ENCODE measurements at places on chromosomes 5 and 9.

- no peak for DNase-seq
Measured at GRCh38 chr5:14687023-14687665, 22.6 kb downstream of the OTULIN start.

DNA sequence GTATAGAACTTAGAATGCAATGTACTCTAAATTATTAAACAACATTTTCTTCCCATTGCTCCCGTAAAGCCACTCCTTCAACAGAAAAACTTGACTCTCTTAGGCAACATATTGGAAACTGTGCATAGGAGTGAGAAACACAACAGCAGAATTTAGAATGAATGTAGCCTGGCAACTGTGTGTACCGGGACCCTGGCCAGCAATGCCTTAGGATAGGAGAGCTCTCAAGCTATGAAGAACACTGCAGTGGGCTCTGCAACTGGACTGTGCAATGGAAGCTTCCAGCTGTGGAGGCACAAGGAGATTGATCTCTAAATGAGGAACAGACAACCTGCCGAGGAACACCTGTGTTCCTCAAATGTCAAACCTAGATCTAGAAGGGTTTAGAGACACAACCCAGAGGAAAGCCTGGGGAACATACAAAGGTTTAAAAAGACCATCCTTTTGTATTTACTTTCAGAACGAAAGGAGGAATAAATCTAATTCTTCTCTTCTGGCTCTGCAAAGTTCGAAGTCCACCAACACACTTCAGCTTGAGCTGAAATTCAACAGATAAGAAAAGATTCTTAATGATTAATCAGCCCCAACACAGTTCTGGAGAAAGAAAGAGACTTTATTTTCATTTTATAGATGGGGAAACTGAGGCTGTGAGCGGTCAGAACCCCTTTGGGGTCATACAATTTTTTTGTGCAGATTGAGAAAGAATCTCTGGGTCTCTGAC lies 51.5 kb upstream of the ARL15 start:
- DNase-seq = no peak

GRCh38 chr5:171823269-171823668 lies 37.7 kb downstream of the SMIM23 start:
- DNase-seq = no peak

DNA sequence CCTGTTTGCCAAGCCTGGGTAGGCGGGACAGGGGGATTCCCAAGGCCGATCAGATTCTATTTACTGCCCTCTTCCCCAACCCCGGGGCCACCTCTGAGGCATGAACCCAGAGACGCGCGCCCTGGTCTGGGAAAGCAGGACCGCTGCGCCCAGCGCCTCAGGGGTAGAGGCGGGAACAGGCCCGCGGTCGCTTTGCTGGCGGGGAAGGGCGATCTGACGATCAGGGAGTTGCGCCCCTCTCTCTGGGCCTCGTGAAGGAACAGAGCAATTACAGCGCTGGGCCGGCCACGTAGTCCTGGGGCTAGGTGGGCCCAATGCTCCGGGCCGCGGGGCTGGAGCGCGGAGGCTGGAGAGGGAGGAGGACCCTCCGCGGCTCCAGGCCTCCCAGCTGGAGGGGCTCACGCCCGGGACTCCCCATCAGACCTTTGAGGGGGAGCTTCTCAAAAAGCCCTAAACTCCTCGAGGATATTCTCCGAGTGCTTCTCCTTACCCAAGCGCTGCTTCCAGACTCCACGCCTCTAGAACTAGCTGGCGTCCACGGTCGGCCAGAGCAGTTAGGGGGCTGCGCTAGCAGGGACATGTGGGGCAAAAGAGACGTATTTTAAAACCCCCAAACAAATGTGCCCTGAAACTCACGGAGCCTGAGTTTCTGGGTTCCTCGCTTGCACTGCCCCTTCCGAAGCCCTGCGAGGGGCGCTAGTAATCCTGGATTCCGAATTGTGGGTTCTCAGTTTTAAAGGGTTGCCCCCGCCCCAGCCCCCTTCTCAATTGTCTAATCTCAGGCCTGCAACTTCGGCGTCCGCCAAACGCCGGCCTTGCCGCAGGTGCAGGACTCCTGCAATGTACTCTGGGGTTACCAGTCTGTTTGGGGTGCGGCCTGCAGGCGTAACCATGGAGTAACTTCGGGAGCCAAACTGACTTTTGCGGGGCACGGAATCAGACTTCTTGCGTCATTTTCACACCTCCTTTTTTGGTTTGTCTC lies 57.6 kb downstream of the TMEM174 start:
- no peak for DNase-seq

GRCh38 chr5:137096149-137097103 lies 402.7 kb downstream of the SPOCK1 start:
- no peak for DNase-seq

DNA sequence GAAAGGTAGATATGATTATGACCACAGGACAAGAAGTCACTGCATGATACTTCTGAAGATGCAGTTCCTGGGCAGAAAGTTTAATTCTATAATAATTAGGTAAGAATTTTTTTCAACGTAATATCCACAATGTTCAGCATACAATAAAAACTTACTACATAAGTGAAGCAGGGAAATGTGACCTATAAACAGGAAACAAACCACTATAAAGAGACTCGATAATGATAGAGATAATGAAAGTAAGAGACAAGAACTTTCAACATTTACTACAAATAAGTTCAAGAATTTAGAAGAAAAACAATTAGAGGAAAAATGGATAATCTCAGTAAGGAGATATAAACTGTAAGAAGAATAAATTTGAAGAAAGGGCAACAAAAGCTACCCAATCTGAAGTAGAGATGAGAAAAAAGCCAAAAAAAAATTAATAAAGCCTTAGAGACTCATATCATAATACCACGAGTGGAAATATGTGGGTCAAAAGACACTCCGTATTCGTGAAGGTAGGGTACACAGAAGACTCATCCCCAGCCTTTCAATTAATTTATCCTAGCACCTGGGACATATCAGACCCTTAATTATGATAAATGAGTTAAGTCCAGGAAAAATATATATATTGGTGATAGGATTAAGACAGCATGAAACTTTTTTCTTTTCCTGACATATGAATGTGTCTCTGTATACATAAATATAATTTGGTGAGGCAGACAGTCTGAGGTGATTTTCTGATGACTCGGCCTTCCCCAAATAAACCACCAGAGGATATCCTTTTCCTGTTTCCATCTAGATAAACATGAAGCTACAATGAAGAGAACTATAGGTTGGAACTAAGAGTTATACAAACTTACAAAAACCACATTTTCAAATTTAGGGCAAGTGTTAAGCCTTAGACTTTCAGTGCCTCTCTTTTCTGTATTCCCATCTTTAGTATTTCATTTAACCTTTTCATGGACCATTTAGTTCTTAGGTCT lies 120.4 kb downstream of the RAPGEF6 start:
- DNase-seq = no peak

- no peak for DNase-seq
Measured at GRCh38 chr5:169767938-169768337, 130.9 kb downstream of the DOCK2 start.

DNA sequence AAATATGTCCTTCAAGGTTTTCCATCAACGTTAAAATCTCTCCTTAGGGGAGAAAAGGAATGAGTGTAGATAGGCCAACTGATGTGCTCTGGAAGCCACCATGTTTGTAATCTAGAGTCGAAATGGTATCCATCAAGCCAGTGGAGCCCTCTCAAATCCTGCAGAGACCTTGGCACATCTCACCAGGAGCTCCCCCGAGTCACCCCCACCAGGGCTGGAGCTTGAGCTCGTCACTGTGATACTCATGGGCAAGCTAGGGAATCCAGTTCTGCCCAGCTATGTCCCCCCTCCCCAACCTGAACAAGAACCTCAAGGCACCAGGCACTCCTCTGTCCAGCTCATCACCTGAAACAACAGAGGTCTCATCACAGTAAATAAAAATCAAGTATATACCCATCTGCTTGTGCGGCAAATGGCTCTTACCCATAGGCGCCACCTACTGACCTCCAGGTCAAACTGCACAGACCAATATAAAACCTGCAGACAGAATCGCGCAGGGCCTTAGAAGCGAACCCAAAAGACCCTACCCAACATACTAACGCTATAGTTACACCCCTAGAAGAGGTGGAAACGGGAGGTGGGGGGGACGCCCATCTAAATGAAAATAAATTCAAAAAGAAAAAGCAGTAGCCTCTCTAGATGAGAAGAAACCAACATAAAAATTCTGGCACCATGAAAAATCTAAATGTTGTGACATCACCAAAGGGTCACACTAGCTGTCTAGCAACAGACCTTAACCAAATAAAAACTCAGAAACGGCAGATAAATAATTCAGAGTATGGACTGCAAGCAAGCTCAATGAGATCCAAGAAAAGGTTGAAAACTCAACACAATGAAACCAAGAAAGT lies 75.0 kb downstream of the TTC39B start:
- peak; percentile 61 for DNase-seq

GRCh38 chr9:7117676-7118561 lies 360.1 kb downstream of the KDM4C start:
- peak; percentile 38 for DNase-seq

DNA sequence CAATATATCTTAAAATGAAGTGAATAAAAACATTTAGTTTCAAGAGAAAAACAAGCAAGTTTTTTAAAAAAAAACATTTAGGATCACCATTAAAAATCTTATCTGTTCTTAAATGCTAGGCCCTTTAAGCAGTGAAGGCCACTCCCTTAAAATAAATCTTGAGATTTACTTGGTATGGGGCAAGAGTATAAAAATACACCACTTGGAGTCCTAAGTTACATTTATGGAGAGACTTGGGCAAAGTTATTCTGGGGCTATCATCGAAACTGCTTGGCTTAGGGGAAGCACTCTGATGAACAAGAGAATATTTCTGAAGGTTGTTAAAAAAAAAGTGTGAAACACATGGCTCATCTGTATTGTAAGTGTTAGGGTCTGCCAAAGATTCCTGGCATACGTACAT lies 97.4 kb downstream of the NR3C1 start:
- DNase-seq = no peak

GRCh38 chr9:98176391-98177259 lies 15.8 kb downstream of the CORO2A start:
- no peak for DNase-seq

DNA sequence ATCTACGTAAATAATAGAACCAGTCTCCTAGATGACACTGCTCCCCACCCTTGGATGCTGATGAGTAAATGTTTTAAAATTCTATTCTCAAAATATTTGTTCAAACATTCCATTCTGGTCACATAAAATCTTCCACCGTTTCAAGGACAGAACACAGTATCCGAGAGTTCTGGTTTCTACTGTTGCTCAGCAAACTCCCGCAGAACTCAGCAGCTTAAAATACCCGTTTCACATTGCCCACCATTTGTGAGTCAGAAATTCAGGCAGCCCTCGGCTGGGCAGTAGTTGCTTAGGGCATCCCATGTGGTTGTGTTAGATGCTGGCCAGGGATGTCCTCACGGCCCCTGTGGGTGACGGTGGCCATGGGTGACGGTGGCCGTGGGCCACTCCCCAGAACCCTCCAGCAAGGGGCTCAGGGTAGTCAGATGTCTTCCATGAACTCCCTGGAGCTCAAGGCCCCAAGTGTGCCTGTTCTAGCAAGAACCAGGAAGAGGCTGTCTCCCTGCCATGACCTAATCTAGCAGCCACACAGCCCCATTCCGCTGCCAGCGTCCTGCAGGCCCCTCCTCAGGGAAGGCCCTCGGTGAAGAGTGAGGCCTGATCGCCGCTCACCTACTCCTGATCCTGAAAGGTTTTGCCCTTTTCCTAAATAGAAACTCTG lies 17.4 kb downstream of the MGAT1 start:
- DNase-seq = no peak

GRCh38 chr5:179161901-179162300 lies 101.7 kb downstream of the ZNF354C start:
- DNase-seq = no peak

- no peak for DNase-seq
Measured at GRCh38 chr9:134289241-134289875, 36.9 kb upstream of the RXRA start.

DNA sequence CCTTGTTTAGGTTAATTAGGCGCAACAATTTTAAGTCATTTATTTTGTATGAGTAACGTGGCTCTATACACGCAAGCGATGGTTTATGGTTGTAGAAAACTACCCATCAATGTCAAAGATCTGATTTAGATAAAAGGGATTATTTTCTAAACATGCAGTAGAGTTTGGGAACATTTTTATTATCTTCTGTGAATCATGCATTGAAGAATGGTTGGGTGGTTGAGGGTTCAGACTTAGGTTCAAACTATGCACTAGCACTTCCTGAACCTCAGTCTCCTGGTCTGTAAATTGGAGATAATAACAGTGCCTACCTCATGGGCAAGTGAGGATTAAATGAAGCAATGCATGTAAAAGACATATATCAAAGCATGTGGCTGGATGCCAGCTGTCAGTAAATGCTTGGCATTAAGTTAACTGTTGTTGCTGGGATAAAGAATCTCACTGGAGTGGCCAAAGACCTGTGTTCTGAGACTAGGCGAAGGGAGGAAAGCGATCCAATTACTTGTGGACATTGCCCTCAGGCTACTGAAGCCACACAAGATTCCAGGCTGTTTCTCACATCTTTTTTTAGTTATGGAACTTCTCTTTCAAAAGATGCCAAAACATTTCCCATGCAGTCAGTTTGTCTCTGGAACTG lies 1.1 kb upstream of the OTULINL start:
- no peak for DNase-seq
